ENCODE measurements at places on chromosomes 1 and 21.
A peak's percentile ranks its signal among the peaks of the same experiment; 100 is the strongest.

- no peak for DNase-seq
These were observed 12.6 kb downstream of the DFFB start for GRCh38 chr1:3869751-3870301.

DNA sequence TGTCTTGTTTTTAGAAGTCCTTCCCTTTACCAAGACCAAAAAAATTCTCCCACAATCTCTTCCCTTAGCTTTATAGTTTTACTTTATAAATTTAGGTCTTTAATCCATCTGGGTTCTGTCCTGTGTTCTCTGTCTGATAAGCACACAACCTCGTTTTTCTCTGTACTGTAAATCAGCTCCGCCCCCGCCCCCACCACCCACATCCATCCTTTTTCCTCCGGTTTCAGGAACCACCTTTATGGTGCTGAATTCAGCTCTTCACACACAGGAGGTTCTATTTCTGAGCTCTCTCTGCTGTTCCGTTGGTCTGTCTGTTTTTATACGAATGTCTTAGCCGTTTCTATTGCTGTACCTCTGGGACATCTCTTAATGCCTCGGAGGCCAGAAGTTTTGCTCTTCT is 44.5 kb downstream of the ACTL8 start:
- no peak for DNase-seq

GRCh38 chr1:197770243-197770642 is 5.0 kb downstream of the DENND1B start:
- no peak for DNase-seq

DNA sequence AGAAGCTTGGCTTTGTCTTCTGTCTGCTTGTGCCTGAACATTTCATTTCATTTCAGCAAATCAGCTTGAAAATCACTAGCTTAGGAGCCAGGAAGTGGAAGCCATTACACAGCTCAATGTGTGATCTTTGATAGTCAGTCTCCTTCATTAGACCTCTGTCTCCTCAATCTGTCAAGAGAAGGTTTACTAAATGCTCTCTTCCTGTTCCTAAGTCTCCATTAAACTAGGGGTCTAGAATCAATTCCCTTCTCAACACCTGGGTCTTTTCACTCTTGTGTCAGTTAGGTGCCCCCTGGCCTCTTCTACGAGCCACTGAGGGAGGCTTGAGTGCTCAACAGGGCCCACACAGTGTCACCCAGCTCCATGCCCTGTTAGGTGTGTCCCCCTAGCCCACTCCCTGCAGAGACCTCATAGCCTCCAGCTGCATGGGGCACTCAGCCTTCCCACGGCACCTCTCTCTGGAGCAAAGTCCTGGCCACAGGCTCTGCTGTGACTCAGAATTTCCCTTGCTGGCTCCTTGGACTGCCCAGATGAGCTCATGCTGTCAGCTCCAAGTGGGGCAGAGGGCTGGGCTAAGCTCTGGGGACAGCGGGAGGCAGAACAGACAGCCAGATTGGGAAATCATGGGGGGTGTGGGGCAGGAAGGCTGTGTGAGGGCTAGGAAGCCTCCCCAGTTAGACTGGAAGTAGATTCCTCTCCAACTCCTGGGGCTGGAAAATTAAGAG is 115.7 kb upstream of the IPO9 start:
- DNase-seq, result no peak

- DNase-seq, result no peak
These were observed 32.5 kb upstream of the SARS1 start for GRCh38 chr1:109181085-109181806.

- no peak for DNase-seq
These were observed 58.5 kb downstream of the SLC66A1 start for GRCh38 chr1:19370453-19371170.

- no peak for DNase-seq
These were observed 43.7 kb downstream of the ST7L start for GRCh38 chr1:112575154-112575804.

DNA sequence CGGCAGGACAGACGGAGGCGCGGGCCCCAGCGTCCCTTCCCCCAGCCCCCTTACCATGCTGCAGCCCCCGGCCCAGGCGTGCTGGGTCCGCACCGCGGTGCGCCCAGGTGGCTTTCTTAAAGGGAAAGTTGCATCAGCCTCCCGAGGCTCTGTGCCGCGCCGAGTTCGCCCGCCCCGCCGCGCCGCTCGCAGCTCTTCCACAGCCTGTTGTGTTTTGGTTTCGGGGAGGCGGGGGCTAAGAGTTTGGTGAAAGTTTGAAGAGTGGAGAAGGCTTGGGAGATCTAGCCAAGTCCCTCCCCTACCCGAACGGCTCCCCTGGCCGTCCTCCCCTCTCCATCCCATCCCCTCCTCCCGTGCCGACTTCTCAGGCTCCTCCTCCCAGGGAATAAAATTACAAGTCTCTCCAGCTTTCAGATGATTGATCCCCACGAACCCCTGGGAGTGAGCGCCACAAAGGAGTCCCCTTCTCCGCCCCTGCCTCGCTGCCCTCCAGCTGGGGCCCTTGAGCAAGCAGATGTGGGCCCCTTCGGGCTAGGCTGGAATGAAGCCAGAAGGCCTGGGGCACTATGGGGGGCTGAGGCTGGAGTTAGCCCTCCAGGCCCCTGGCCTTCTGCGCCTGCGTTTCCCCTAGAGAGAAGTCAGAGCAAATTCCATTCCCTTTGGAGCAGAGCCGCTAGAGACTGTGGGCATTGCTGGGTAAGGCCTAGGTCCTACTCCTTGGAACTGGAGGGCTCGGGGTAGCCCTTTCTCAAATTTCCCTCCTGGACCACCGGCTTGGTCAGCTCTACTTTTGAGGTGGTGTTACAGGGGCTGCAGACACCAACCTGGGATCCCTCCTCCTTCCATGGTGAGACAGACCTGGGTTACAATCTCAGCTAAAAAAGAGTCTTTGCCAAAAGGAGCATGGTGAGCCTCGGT is at the start of gene SLC6A9:
TSS of gene SLC6A9 (minus strand) at position 211 of the 918 bp plus-strand sequence. CDS start 7,185 bp downstream, outside the sequence.
- peak; percentile 32 for DNase-seq

DNA sequence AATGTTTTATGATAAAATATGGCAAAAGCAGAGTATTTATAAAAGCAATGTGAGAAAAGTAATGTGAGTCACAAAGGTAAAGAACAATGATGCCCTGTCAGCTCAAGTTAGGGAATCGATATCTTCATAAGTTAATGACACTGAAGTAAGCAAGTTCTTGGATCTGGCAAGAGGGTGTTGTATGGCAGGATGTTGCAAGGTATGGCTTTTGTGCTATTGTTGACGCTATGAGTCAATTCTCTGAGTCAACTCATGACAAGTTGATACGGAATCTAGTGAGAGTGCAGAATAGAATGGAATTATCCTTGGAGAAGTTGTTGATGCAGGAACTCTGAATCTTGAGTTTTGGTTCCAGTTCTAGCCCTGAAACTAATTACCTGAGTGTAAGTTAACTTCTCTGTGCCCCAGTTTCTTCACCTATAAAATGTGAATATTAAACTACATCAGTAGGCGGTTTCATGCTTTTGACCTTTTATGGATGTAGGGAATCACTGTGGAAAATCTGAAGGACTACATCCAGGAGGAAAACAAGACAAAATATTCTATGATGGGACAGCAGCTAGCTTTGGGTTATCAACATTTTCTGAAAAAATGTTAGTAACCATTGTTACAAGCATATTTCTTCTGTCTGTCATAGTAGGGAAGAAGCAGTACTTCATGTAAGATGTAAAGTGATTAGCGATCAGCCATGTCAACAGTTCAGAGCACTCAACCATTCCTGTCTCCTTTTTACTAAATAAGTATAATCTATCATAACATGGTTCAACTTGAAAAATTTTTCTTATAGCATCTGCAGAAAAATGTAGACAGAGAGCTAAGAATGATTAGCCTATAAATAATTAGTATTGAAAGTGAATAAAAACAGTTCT is 96.9 kb downstream of the ATP6V1G3 start:
- no peak for DNase-seq

DNA sequence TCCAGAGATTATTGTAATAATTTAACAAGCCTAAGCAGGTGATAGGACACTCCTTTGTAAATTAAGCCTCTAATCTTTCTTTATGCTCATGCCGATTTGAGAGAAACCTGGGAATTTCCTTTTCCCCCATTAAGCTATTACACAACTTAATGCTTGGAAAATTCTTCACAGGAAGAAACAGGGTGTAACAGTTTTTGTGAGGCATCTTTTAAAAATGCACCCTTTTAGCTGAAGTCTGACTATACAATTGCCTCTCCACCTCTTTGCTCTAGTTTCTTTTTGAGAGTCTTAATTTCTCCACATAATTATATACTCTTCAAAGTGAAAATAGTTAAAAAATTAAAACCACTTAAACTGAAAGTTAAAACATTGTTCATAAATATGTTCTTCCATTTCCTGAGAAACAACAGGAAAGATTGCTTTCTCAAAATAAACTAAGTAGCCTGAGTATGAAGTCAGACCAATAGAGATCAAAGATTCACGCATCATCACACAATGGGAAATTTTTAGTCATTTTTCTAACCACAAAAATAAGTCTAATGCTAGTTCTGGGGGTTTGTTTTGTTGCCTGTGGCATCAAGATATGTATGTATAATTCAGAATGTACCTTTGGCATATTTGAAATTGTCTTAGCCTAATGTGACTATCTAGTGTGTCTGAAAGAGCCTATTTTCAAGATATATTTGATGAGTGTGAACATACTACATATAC is 34.7 kb downstream of the LRRC8D start:
- DNase-seq, result no peak

GRCh38 chr1:20587661-20588053 is 1.2 kb upstream of the CDA start:
- no peak for DNase-seq
